Eye (tissue), 1 donor: ENCODE measurements at places on chromosomes 1 and 21.
A peak's percentile ranks its signal among the peaks of the same experiment; 100 is the strongest.

GRCh38 chr1:36857754-36858153 is 176.6 kb downstream of the GRIK3 start:
- peak; percentile 84 for DNase-seq

- no peak for DNase-seq
These were observed 267.0 kb downstream of the DISC1 start for GRCh38 chr1:231893400-231894102.

DNA sequence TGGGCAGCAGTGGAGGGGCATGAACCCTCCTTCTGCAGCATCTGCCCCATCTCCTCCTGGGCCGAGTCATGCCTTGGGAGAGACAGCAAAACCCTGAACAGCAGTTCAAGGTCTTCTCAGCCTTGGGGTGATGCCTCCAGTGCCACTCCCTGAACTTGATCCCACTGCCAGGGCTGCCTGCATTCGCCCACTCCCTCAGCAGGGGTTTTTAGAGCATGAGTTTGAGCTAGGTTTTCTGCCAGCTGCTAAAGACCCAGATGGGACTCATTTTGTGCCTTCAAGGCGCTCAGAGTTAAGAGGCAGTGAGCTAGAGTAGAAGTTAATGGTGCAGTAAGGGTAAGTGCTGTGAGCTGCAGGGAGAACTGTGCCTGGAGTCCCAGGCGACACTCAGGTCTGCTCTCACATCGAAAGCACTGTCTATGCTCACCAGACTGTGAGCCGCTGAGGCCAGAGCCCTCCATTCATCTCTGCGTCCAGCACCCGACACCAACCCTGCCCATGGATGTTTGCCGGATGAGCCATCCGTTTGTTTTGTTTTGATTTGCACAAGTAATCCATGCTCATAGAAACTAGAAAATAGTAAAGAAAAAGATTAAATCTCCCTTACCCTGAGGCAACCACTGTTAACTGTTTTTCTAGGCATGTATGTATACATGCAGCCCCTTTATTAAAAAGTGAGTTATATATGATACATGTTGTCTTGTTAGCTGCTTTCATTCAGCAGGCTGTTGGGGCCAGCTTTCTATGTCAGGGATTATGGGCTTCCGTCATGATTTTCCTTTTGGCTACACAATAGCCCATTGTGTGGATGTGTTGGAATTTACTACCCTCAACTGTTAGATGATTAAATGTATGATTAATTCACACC is 67.8 kb downstream of the VPS26C start:
- peak; percentile 18 for DNase-seq

DNA sequence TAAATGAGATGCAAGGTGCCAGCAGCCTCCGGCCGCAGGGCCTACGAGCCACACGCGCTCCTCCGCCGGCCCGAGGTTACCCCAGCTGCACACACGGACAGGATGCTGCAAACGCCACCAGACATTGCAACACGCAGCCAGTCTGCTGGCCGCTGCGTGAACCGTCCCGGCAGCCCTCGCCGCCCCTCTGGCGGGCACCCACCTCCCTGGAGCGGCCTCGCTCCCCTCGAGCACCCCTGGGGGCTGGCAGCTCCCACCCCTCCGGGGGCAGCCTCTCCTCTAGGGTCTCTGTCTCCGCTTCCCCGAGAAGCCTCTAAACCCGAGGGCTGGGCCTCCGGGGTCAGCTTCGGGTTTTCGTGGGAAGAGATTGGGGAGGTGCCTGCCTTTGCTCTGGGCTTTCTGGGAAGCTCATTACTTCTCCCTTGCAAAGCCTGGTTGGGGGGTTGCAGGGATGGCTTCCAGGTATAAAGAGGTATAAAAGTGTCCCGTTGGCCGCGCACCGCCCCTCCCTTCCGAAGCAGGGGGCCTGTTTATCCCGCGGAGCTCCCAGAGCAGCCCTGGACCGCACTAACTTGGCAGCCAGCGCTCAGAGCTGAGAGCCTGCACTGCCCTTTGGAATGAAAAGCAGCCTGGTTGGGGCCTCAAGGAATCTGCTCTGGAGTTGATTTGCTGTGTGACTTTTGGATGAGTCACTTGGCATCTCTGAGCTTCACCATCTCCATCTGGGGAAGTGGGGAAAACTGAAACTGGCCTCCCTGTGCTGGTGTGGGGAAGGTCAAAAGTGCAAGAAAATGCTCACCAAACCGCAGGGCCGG is 21.8 kb downstream of the DHRS3 start:
- peak; percentile 88 for DNase-seq

DNA sequence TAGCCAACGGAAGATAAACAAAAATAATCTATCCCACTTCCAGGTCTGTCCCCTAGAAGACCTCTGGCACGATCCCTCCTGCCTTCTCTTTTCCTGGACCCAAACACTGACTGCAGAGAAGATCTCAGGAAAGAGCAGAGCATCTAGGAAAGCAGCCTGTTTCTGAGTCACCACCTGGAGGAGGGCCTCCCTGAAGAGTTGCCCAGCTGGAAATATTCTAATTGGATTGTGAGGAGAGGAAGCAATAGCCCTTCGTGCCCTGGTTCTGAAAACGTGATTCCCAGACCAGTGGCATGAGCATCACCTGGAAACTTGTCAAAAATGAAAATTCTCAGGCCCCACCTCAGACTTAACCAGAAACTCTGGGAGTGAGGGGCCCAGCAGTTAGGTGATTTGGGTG is 411.1 kb downstream of the SETD4 start:
- DNase-seq: no peak

GRCh38 chr1:215421744-215422143 is 145.4 kb upstream of the KCTD3 start:
- no peak for DNase-seq

DNA sequence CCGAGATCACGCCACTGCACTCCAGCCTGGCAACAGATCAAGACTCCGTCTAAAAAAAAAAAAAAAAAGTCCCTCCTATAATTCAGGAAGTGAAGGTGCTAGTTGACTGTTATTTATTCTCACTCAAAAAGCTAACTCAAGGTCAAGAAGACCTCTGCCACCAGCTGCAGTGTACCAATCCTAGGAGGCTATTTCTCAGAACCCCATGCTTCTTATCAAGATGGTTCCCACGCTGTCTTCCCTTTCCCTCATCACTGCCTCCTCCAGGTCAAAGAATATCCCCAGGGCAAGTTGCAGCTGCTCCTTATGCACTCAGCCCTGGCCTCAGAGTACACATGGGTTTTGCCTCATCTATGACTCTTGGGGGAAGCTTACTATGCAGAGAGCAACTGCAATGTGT is 53.6 kb downstream of the RERE start:
- DNase-seq: peak; percentile 51

DNA sequence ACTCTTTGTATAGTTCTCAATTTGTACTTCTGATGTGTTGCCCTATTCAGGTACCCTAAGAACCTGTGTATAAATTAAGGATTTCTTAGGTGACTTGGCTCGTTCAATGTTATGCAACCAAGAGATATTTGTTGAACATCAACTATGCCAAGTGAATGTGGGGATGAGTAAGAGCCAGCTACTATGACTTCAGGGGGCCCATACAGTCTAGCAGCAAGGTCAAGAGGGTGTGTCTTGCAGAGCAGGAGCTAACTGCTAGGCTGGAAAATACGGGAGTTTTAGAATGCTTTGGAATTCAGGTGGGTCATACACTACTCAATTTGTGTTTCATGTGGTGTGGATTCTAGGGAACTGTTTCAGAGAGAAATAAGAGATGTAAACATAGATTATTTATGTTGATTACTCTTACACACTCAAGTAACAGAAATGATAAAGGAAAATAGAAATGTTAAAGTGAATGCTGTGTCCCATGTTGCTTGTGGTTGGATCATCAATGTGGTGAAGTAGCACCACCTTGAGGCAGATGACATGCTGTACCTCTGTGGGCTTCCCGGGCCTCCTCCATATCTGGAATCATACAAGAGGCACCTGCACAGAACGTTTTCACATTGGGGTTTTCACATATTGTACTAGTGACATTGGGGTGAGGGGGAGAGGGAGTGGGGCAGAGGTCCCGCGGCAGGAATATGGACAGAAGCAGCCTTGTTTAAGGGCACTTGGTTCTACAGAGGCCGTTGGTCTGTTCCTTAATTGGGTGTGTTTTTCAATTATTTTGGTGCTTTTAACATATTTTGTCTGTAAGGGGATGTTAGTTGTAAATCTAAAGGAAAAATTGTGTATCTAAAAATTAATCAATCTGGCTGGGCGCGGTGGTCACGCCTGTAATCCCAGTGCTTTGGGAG is 12.4 kb downstream of the ARPC5 start:
- DNase-seq: peak; percentile 83

GRCh38 chr1:159669338-159669737 is 45.1 kb downstream of the CRP start:
- no peak for DNase-seq

GRCh38 chr1:37620707-37621106 is 14.0 kb downstream of the RSPO1 start:
- no peak for DNase-seq

DNA sequence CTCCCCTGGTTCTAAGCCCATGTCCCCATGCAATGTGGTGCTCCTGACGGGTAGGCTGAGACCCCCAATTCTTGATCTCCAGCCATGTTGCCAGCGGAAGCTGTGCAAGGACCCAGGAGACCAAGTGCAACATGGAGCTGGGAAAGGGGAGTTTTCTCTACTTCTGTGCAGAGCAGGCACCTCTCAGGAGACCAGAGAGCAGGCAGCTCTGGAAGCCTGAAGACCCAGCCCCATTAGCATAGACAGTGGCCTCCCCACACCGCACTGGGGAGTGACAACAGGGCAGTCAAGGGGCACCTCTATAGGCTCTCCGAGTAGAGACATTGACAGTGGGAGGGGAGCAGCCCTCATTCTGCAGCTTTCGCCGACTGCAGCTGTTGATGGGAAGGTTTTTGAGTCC is 410.2 kb downstream of the MATN1 start:
- DNase-seq: no peak

- no peak for DNase-seq
These were observed at the start of gene CSF3R for GRCh38 chr1:36482724-36483388. Gene CSF3R (minus strand): TSS chr1:36482913. CDS start chr1:36479496, 3,417 bp downstream.
